Osteoblast (primary cell): ENCODE measurements at places on chromosomes 6 and 20. TPM values are rescaled to one million over a fixed set of nuclear protein-coding genes. Genes with fewer than 3 reads are reported as not detected.
A peak's percentile ranks its signal among the peaks of the same experiment; 100 is the strongest.

GRCh38 chr6:34239500-34239825 is 2.8 kb downstream of the HMGA1 start:
- no peak for DNase-seq

Gene CTNNBL1
- total RNA-seq = 19.5 and 23.0 TPM in 2 replicates

Gene TPX2
- total RNA-seq = 16.2 and 18.5 TPM in 2 replicates

Gene OR12D3
- not detected in 2 replicates for total RNA-seq

Gene MOXD1
- total RNA-seq = 17.1 and 19.5 TPM in 2 replicates

Gene SDC4
- 182 and 267 TPM in 2 replicates for total RNA-seq

- peak; percentile 53 for DNase-seq
These were observed 50.9 kb downstream of the TMEM242 start for GRCh38 chr6:157272372-157272771.

GRCh38 chr20:56630506-56631317 is 1.6 kb downstream of the TFAP2C start:
- peak; percentile 84 for DNase-seq

Gene PARD6B
- 0.72 and 0.88 TPM in 2 replicates for total RNA-seq

DNA sequence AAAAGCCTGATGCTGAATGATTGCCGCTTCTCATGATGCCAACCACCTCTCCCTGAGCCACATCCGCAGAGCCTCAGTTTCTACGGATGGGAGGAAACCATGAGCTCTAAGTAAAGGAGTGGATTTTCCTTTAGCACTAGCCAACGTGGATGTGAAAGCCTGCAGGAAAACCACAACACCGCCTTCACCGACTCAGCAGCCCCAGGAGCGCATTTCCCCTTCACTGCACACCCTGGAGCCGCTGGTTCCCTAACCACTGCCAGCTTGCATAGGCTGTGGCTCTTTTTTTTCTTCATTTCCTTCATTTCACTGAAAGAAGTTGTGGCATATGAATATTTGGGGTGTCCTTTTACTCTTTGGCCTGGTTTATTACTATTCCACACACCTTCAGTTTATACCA is 50.5 kb upstream of the SSTR4 start:
- no peak for DNase-seq

- DNase-seq = no peak
These were observed 236.4 kb downstream of the FOXA2 start for GRCh38 chr20:22348010-22348409.
